ENCODE measurements at places on chromosomes 1 and 21.

GRCh38 chr1:175918364-175918801, 175.0 kb upstream of the TNR start:
- no peak for DNase-seq

DNA sequence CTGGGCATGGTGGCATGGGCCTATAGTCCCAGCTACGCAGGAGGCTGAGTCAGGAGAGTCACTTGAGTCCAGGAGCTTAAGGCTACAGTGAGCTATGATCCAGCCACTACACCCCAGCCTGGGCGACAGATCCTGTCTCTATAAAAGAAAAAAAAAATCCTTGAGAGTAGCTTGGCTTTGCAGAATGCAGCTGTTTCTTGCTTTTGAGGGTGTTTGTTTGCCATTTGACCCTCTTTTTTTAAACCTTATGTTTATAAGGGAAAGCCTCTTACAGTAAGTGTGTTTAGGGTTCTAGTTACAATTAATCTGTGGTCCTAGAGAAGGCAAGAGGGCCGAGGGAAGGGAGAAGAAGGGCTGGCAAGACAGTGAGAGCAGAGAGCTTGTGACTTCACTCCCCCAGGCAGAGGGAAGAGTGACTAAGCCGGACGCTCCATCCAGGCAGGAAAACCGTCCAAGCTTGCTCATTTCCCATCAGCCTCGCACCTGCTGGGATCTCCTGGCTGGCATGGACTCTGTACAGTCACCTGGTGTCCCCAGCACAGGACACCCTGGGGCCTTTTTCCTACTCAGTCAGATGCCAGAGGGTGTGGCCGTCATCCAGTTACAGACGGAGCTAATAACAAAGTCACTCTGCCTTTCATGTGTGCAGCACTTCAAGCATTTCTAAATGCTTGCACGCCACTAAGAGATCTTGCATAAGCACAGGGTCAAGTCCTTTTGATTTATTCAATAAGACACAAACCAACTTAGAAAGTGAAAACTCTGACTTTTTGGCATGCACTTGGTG, 55.5 kb upstream of the PSEN2 start:
- no peak for DNase-seq

DNA sequence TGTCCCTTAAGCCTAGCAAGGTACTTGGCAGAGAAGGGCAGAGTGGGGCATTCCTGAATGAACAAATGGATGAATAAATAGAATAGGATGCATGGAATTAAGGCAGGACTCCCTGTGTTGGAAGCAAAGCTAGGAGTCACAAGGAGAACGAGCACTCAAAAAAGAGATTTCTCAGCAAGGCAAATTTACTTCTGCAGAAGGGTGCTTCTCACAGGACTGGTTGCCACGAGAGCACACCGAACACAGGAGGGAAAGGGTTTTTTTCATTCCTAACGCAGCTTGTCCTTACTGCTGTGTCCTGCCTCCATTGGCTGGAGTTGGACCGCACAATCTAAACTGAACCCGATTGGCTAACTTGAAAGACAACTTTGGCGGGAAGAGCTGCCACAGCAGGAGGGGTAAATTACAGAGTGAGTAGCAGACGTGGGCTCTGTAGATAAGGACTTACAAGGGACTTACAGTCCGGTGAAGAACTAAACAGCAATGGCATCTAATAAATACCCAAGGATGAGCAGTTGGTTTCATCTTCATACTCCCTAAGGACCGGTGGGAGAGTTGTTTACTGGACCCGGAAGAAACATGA, 52.4 kb downstream of the KIF26B start:
- DNase-seq, result no peak

- DNase-seq, result no peak
These were observed 117.1 kb upstream of the C8B start for GRCh38 chr1:57082711-57083439.

DNA sequence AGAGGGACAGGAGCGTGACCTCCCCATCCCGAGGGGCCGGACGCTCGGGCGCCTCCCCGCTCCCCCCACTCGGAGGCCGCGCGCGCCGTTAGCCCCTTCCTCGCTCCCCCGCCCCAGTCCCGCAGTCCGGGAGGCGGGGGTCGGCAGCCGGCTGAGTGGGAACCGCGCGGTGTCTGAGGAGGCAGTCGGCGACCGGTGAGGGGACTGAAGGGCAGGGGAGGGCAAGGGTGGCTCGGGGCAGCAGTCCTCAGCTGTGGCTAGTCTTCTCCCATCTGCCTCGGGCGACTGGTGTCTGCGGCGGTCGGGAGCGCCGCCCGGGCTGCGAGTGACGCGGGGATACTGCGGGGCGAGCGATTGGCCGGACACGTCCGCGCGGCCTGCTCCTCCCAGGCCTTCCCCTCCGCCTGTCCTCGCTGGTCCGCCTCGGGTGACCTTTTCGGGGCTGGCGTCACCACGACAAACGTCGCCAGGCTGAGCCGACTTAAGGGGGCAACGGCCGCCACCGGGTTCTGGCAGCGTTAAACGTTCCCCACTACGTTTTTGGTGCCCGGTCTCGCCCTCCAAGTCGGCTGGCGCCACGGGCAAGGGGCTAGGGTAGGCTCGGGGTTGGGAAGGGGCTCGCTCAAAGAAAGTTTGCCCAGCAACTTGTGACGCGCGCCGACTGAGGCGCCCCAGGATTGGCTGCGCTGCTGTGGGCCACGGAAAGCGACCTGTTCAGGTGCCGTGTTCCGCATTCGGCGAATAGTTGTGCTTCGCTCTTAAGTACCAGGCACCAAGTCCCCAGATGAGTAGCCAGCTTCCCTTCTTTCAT, 538 bp downstream of the ZNF672 start:
- peak; percentile 92 for DNase-seq

GRCh38 chr1:47405697-47406096, 10.4 kb upstream of the FOXE3 start:
- DNase-seq, result no peak

DNA sequence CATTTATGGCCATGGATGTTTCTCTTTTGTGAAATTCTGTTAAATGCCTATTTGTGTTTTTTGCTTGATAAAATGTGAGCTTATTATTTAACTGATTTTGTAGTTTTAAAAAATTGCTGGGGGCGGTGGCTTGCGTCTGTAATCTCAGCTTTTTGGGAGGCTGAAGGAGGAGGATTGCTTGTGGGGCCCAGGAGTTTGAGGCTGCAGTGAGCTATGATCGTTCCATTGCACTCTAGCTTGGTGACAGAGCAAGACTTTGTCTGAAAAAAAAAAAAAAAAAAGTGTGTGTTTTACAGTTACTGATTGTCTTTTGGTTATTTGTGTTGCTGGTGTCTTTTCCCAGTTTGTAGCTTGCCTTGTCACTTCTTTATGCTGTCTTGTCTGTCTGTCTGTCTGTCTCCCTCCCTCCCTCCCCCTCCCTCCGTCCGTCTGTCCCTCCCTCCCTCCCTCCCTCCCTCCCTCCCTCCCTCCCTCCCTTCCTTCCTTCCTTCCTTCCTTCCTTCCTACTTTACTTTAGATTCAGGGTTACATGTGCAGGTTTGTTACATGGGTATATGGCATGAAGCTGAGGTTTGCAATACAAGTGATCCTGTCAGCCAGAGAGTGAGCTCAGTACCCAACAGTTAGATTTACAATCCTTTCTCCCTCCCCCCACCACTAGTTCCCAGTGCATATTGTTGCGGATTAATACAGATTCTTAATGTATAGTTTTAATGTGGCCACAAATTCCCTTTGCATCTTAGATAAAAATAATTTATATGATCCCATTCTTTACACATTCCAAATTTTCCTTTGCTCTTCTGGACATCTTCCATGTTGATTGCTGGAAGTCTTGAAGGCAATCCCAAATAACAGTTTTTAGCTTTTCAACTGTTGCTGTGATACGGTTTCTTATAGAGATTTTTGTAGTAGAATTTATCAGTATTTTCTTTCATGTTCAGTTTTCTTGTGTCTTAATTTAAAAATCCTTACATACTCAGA, 25.1 kb downstream of the PTBP2 start:
- DNase-seq, result no peak

DNA sequence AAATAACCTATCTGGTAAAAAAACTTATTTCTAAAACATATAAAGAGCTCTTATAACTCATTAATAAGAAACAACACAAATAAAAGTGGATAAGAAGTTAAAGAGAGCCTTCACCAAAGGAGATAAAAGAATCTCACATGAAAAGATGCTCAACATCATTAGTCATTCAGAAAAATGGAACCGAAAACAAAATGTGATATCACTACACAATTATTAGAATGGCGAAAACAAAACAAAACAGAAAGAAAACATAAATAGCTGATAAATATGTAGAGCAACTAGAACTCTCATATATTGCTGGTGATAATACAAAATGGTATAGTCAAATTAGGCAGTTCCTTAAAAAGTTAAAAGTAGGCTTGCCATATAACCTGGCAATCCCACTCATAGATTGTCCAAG, 1109.3 kb downstream of the PLA2G4A start:
- DNase-seq, result no peak

GRCh38 chr1:245428681-245429080, 273.9 kb downstream of the KIF26B start:
- DNase-seq, result no peak

GRCh38 chr1:90761156-90761555, 44.1 kb upstream of the BARHL2 start:
- no peak for DNase-seq

GRCh38 chr1:24501371-24502064, 1.1 kb upstream of the RCAN3 start:
- DNase-seq, result no peak

- no peak for DNase-seq
These were observed 163.2 kb downstream of the TNR start for GRCh38 chr1:175579956-175580750.

DNA sequence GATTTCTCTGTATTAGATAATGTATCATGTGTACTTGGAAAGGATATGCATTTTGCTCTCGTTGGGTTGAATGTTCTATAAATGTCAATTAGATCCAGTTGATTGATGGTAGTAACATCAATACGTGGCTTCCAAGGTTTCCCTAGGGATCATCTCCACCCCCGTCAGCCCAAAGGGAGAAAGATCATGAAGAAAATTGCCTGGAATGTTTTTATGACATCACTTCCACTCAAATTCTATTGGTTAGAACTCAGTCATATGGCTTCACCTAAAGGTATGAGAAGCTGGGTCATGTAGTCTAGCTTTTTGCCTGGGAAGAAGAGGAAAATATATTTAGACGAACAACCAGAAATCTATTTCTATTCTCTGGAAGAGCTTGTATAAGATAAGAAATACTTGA, at the start of gene C1orf185:
Gene C1orf185, plus strand, starts transcription at position 253 of the 400 bp plus-strand sequence. Its CDS starts 6 bp downstream, at position 259.
- no peak for DNase-seq

GRCh38 chr1:171139890-171140289, 45.2 kb upstream of the FMO2 start:
- no peak for DNase-seq

DNA sequence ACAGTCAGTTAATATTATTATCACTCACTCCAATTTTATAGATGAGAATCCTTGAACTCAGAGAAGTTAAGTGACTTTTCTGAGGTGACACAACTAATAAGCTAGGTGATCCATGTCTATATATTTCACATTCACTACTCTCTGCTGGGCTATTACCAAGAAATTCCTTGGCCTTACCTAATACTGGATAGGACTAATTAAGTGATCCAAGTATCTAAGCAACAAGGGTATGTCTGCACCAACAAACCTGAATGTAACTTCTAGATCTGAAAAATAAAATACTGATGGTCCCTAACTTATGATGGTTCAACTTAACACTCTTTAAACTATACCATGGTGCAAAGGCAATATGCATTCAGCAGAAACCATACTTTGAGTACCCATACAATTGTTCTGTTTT, 14.8 kb upstream of the CASQ2 start:
- no peak for DNase-seq

- DNase-seq, result peak; percentile 69
These were observed 42.1 kb upstream of the ZNF496 start for GRCh38 chr1:247373721-247374141.

DNA sequence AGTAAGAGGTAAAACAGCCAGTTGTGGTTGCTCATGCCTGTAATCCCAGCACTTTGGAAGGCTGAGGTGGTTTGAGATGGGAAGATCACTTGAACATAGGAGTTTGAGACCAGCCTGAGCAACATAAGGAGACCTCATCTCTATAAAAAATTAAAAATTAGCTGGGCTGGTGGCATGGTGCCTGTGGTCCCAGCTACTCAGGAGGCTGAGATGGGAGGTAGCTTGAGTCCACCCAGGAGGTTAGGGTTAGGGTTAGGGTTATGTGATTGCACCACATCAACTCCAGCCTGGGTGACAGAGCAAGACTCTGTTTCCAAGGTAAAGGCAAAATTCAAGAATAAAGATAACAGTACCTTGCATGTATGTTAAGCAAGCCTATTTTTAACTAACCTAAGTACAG, 3.5 kb downstream of the SAMSN1 start:
- no peak for DNase-seq

DNA sequence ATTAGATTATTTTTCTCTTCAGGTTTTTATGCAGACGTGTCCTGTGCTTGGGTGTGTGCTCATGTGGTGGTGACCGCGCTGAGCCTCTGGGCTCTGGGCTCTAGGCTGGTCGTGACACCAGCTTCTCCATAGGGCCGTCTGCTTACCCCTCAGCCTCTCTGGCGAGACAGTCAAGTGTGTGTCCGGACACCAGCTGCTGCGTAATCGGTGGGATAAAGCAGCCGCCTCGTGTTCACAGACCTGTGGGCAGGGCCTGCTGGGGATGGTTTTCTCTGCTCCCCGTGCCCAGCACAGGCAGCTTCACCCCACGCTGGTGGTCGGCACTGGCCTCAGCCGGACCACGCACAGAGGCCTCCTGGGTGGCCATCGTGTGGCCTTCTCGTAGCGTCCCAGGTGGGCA, 33.6 kb upstream of the DIP2A start:
- no peak for DNase-seq

GRCh38 chr1:147109041-147109440, 63.2 kb downstream of the PRKAB2 start:
- DNase-seq, result no peak

- DNase-seq, result no peak
These were observed 3.1 kb downstream of the ACADM start for GRCh38 chr1:75727571-75727970.

- no peak for DNase-seq
These were observed 324.8 kb upstream of the C1orf174 start for GRCh38 chr1:4224684-4225467.

DNA sequence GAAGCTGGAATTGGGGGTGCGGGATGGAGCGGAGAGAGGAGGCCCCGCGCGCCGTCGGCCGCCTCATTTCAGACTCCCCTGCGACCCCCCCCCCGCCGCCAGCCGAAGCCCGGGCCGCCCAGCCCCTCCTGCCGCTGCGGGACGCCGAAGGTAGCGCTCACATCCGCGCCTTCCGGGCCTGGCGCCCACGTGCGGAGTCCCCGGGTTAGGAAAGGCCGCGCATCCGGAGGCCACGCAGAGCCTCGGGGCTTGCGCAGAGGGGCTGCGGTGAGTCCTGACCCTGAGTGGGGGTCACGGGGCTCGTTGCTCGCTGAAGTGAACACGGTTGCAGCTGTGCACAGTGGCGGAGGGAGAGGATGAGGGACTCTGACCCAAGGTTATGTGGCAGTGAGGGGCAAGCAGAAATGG, 552 bp upstream of the ZNF496 start:
- peak; percentile 26 for DNase-seq
